ENCODE measurements at places on chromosomes 12 and 14. TPM values are rescaled to one million over a fixed set of nuclear protein-coding genes. Genes with fewer than 3 reads are reported as not detected.
A peak's percentile ranks its signal among the peaks of the same experiment; 100 is the strongest.

DNA sequence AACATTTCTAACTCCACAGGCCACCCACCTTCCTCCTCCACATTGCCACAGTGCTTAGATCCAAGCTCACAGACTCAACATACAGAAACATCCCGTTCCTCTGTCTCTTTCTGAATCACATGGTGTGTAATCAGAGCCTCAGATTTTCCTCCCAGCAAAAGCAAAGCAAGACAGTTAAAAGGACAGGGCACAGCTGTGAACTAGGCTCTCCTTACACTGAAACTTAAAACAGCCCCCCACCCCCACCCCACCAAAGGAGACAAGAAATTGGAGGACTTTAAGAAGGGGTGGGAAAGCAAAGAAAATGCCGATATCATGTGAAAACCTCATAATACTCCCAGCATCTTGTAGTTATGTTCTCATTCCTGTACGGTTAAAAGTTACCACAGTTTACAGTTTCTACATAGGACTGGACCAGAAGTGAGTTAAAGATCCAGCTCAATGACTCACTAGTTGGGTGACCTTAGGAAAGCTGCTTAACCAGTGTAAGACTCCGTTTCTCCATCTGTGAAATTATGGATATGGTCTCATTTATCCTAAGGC is 4.8 kb downstream of the YBX3 start:
- no peak for DNase-seq
- H3K4me1 ChIP-seq: peaks cover 7% of the 10 kb centered on the region
- no peak overlapping the region for H3K4me3 ChIP-seq
- H3K27ac ChIP-seq: no peak overlapping the region
- H3K27me3 ChIP-seq: no peaks in the 10 kb centered on the region

GRCh38 chr14:43356979-43357545 is 1150.0 kb downstream of the FSCB start:
- no peaks in the 10 kb centered on the region for H3K36me3 ChIP-seq
- no peaks in the 10 kb centered on the region for H3K27me3 ChIP-seq
- no peak overlapping the region for H3K27ac ChIP-seq
- H3K4me1 ChIP-seq: no peaks in the 10 kb centered on the region
- H3K4me3 ChIP-seq: no peak overlapping the region
- no peak for DNase-seq

GRCh38 chr12:109863847-109864712 is 16.3 kb downstream of the GLTP start:
- peaks cover 6% of the 10 kb centered on the region for H3K4me1 ChIP-seq
- DNase-seq: no peak
- H3K27ac ChIP-seq: no peak overlapping the region
- H3K36me3 ChIP-seq: no peaks in the 10 kb centered on the region
- no peaks in the 10 kb centered on the region for H3K27me3 ChIP-seq

GRCh38 chr12:113019025-113019424 is 37.5 kb upstream of the DTX1 start:
- no peak overlapping the region for H3K27ac ChIP-seq
- DNase-seq: no peak
- H3K36me3 ChIP-seq: no peaks in the 10 kb centered on the region
- no peaks in the 10 kb centered on the region for H3K27me3 ChIP-seq

DNA sequence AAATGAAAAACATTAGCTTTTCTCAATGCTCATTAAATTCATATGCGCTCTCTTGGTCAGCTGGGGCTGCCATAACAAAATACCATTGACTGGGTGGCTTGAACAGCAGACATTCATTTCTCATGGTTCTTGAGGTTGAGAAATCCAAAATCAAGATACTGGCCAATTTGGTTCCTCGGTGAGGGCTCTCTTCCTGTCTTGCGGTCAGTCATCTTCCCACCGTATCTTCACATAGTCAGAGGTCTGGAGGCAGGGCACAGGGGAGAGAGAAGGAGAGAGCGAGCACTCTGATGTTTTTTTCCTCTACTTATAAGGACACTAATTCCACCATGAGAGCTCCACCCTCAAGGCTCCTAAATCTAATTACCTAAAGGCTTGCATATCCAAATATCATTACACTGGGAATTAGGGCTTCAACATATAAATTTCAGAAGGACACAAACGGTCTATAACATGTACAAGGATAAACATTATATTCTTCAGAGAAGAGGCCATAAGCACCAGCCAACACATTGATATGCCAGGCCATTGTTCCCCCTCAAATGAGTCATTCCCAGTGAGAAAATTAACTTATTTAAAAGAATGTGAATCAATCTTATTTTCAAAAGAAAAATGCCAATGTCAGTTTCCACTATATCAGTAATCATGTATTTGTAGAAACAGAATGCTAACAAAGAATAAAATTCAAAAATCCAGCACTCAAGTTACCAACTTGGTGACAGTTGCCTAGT is 152.2 kb downstream of the BTG1 start:
- no peaks in the 10 kb centered on the region for H3K36me3 ChIP-seq
- no peak for DNase-seq
- no peaks in the 10 kb centered on the region for H3K27me3 ChIP-seq
- no peak overlapping the region for H3K27ac ChIP-seq
- H3K4me3 ChIP-seq: no peak overlapping the region
- H3K4me1 ChIP-seq: no peaks in the 10 kb centered on the region

DNA sequence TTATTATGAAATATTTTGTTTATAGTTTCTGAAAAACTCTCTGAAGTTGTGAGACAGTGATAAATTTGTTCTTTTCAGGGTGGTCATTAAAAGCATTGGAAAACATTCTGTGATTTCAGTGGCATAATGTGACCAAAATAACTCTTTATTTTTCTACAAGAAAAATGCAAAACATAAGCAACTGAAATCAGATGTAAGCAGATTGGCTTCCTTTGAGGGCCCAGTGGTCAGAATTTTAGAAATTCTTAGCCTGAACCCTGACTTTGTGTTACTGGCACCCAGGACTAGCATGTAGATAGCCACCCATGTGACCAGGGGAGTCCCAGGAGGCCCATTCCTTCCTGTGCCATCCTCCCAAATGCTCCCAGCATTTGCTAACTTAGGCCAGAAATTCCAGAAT is 145.6 kb upstream of the SLC38A2 start:
- H3K4me1 ChIP-seq: no peaks in the 10 kb centered on the region
- H3K27me3 ChIP-seq: no peaks in the 10 kb centered on the region
- H3K27ac ChIP-seq: no peak overlapping the region
- H3K36me3 ChIP-seq: no peaks in the 10 kb centered on the region
- DNase-seq: no peak
- H3K4me3 ChIP-seq: no peak overlapping the region

GRCh38 chr14:94009767-94010166 is 12.7 kb downstream of the CCDC197 start:
- no peak overlapping the region for H3K27ac ChIP-seq
- no peaks in the 10 kb centered on the region for H3K4me1 ChIP-seq
- no peak overlapping the region for H3K4me3 ChIP-seq
- DNase-seq: no peak
- H3K27me3 ChIP-seq: 0 out of 2 replicates have a peak, but pooled peaks cover 2% of the 10 kb centered on the region

DNA sequence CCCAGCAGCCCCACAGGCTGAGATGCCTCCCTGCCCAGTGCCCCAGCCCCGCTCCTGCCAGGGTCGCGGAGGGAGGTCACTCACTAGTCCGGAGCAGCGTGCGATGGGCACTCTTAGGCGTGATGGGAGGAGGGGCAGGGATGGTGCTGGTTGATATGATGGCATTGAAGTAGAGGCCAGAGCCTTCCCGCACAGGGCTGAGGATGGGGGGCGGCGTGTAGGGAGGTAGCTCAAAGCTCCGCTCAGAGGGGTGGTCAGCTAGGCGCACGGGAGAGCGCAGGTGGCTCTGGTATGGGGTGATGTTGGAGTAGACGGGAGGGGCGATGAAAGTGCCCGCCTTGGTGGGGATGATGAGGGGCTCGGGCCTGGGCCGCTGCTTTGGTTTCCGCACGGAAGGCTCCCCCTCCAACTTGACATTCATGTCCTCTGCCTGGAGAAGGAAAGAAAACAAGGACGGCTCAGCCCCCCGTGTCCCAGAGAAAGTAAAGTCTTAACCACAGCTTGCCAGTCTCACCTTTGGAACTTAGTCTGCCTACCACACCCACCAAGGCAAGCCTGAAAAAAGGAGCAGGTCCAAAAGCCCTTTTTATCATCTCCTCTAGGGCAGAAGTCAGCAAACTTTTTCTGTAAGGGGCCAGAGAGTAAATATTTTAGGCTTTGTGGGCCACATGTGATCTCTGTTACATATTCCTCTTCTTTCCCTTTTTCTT is 15.5 kb upstream of the PNMA1 start:
- no peak overlapping the region for H3K27ac ChIP-seq
- DNase-seq: no peak
- peaks cover 1% of the 10 kb centered on the region for H3K4me1 ChIP-seq
- no peaks in the 10 kb centered on the region for H3K27me3 ChIP-seq
- H3K4me3 ChIP-seq: no peak overlapping the region

The DPPA3 gene
- 0.30 TPM for polyA plus RNA-seq

GRCh38 chr12:6722863-6723262 is 983 bp upstream of the COPS7A start:
- no peak overlapping the region for H3K4me3 ChIP-seq
- no peak for DNase-seq
- no peaks in the 10 kb centered on the region for H3K4me1 ChIP-seq

DNA sequence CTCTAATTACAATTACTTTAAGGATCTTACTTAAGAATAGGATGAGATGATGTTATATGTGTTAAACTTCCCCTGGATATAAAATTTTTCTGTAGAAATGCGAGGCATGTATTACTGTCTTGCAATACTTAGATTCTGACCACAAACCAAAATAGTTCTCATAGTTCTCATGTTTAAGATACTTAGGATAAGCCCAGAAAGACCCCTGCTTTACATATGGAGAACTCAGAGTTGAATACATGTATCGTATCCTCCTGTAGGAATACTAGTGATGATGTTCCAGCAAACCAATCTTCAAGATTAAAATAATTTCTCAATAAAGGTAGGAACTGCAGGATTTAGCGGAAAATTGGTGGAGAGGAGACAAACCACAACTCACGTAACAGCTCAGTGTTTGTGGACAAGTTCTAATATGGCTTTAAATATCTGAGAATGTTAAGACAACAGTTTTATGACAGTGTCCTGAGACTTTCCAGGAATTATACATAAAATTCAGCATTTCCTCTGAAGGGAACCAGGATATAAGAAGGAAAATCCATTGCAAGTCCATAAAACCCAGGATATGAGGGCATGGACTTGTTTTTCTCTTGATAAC is 114.7 kb upstream of the CRY1 start:
- no peaks in the 10 kb centered on the region for H3K27me3 ChIP-seq
- H3K4me1 ChIP-seq: no peaks in the 10 kb centered on the region
- DNase-seq: no peak
- H3K36me3 ChIP-seq: no peaks in the 10 kb centered on the region

DNA sequence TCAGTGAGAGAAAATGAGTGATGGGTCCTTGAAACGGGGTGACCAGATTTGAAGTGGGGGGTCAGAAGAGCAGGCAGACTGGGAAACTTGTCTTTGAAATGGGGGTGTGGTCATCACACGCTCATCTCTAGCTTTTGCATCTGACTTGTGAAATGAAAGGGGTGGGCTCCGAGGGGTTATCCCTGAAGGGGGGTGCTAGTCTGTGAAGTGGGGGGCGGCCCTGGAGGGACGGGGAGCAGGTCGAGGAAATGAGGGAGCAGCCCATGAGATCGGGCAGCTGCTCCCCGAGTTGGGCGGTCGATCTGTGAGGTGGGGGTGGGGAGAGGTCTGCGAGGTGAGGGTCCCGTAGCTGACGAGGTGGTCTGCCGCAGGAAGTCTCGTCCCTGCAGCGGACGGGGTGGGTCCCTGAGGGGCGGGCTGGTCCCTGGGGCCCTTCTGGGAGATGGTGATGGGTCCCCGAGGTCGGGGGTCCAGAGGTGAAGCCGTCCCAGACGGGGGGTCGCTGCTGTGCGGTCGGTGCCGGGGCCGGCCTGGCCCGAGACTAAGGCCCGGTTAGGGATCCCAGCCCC is 542 bp downstream of the PXN start:
- peak overlapping the region; percentile 83 for H3K27ac ChIP-seq
- DNase-seq: no peak
- H3K36me3 ChIP-seq: no peaks in the 10 kb centered on the region
- no peaks in the 10 kb centered on the region for H3K27me3 ChIP-seq

The NUBPL gene
- 1.3 TPM for polyA plus RNA-seq

All from H1 (cell line).